NCI-H1417 (cell line): ENCODE measurements at places on chromosomes 4 and X.

GRCh38 chr4:53967986-53968385 lies 96.4 kb downstream of the CHIC2 start:
- DNase-seq: no peak

- no peak for DNase-seq
Measured at GRCh38 chrX:120311727-120312063, 434 bp upstream of the TMEM255A start.

DNA sequence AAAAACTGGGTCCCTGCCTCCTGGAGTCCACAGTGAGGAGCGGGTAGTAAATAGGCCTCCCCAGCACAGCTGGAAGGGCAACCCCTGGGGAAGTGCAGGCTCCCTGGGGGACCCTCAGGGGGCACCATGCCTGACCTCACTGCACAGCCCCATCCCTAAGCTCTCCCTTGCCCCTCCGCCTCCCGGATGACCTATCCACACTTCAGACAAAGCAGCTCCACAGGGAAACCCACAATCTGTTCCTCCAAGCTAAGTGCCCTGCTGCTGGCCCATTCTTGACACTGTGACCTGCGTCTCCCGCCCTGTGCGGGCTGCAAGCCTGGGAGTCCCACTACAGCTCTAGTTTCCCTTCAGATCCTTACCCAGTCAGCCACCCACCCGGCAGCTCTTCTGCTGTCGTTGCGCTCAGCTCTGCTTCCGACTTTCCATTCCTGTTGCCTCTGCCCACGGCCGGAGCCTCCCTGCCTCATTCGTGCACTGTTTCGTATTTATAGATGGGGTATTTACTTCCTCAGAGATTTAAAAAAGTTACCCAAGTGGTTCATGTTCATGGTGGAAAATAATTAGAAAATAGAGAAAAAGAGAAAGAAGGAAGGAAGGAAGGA lies 47.0 kb upstream of the STOX2 start:
- no peak for DNase-seq

- DNase-seq: no peak
Measured at GRCh38 chr4:113845138-113845537, 83.6 kb upstream of the CAMK2D start.

GRCh38 chr4:2834001-2834921 lies 9.4 kb upstream of the ADD1 start:
- no peak for DNase-seq

- no peak for DNase-seq
Measured at GRCh38 chr4:116515959-116516358, 569.4 kb downstream of the TRAM1L1 start.

DNA sequence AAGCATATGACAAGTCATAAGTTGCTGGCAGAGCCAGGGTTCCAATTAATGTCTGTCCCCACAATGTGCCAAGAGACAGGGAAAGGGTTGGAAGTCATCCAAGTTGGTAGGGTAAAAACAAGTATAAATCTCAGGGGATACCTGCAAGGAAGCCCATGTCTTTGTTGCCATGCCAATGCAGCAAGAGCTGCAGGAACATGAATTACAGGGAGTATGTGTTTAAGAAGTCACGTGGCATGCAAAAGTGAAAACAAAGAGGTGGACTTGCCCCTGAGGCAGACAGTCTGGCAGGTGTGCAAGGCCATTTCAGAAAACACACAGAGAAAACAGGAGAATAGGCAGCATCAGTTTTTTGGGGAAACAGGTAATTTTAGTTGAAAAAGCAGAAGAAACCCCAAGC lies 29.4 kb downstream of the C4orf51 start:
- DNase-seq: peak; percentile 77

DNA sequence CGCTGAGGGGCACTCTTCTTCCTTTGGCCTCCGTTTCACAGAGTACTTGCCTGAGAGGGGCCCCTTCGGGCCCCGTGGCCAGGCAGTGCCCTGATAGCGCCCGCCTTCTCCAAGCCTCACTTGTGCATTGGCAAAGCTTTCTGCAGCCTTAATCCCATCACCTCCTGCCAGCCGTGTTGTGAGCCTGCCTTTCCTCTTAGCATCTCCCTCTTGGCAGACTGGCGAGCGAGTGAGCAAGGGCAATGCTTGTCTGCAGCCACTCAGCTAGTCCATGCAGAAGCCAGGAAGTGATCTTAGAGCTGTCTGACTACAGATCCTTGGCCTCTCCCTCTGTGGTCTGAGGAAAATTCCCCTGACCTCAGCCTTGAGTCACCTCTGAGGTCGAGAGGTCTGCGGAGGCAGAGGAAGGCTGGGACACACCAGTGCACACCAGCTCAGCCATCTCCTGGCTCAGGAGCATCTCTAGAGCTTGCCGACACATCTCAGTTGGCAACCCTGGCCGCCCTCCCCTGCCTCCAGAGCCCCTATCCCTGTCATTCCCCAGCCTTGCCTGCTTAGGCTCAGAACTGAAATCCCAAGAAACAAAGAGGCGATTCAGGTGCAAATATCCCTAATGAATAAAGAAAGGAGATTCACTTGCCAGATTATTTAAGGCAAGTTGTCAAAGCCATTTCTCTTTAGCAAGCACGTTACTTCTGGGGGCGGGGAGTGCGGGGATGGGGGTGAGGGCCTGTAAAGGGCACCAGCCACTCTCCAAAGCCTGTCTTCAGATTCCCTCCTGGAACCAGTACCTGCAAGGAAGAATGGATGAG lies 143.5 kb upstream of the MAMLD1 start:
- no peak for DNase-seq

GRCh38 chr4:156638925-156639605 lies 332.5 kb downstream of the PDGFC start:
- DNase-seq: no peak

DNA sequence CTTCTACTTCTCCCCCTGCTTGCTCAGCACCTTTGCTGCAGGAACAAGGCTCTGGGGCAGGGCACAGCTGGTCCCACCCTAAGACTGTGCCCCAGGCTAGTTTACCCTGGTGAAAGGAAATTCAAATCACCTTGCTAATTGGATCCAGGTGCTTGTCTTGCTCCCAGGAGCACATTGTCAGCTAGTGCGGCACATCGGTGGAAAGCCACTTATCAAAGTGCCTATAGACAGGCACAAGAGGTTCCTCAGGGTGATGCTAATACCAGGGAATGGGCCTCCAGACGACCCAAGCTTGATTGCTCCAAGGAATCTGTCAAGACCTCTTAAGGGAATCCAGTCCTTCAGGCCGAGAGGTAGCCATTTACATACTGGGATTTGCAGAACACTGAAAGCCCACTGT lies 64.5 kb upstream of the PRPS1 start:
- peak; percentile 58 for DNase-seq

- no peak for DNase-seq
Measured at GRCh38 chr4:176323511-176324160, 3.9 kb downstream of the SPCS3 start.

- DNase-seq: no peak
Measured at GRCh38 chr4:113555868-113556267, 205.7 kb downstream of the CAMK2D start.

- DNase-seq: no peak
Measured at GRCh38 chrX:148416142-148416541, 84.3 kb upstream of the AFF2 start.

DNA sequence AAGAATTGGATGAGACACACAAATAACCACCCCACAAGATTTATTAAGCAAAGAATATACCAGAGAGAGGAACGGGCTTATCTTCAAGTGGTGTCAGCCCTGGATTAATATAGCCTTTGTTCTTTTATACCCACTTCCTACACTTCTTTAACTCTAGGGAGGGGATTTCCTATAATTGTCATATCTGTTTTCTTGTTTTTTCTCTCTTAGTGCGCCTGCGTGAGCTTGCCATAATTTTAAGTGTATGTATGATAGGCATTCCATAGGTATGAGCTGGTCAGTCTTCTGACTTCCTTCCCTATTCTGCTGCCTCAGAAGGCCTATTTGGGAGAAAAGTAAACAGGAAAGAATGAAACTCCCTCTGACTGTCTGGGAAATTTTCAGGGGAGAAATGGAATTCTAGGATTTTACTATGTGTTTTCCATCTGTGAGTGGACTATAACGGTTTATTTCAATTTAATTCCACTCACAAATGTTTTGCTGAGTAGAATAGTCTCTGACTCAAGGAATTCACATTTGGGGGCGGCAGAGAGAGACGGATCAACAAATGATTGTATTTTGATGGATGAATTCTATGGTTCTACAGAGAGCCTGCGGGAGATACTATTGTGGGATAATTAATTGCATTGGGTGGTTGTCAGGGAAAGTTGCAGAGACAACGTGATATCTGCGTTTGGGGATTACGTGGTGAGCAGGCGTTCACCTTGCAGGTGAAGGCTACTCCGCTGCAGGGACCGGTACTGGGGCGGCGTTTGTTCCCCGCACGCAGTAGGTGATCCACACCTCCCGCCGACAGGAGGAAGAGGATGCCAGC lies 626 bp upstream of the CEP135 start:
- DNase-seq: no peak

GRCh38 chr4:186067757-186068385 lies 1.1 kb upstream of the TLR3 start:
- DNase-seq: no peak

GRCh38 chr4:39044956-39045826 lies 13.0 kb upstream of the TMEM156 start:
- DNase-seq: no peak

DNA sequence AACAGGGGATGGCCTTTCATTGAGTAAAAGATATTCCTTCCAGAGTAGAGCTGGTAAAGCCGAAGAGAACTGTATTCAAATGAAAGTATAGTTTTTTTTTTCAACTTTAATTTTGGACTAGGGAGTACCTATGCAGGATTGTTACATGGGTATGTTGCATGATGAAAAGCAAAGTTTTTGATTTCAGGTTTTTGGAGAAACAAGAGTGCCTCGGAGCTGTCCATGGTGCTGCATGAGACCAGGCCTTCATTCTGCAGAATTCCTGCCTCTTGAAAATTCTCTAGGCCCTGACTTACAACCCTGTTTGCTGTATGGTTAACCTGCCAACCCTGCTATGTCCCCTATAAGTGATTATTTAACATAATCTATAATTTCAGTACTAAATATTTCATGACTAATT lies 1065.7 kb upstream of the FTHL17 start:
- DNase-seq: no peak

GRCh38 chrX:122272011-122272410 lies 912.1 kb upstream of the GRIA3 start:
- no peak for DNase-seq

DNA sequence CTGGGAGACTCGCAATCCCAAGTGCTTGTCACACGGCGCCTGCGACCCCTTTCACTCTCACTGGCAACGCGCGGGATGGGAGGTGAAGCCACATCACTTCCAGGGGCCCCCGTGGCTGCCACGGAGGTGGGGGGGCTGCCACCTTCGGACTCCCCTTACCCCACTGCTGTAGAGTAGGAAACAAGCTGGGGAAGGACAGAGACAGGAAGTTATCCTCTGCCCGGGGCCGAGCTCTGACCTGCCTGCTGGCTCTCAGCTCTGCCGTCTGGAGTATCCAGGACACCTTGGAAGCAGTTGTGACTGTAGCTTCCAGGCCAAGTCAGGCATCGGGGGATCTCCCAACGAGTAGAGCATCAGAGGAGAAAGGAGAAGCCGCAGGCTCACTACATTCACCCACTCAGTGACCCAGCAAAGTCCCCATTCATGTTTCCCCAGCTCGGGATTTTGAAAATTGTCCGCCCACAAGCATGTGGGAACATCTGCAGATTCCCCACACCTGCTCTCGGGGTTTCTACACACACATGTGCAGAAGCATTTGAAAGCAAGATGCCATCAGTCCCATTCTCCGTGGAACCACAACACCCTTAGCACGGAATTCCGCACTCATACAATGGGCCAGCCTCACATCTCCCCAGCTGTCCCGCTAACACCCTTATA lies 10.8 kb downstream of the PDZD4 start:
- DNase-seq: peak; percentile 59

DNA sequence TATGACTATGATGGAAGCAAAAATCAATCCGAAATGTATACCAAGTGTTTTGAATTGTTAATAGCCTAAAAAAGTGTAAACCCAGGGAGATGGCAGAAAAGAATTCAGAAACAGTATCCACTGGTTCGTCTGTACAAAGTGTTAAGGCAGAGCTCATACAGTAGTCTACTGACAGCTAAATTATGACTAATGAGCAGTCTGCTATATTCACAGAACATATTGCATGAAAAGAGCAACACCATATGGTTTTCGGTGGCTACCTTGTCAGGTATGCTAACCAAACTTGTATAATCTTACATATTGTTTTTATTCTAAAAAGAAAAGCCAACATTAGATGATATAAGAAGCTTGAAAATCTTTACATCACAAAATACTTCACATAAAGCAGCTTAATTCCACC lies 18.5 kb downstream of the EPHA5 start:
- DNase-seq: peak; percentile 18

GRCh38 chr4:120078216-120078615 lies 11.6 kb upstream of the MAD2L1 start:
- no peak for DNase-seq

DNA sequence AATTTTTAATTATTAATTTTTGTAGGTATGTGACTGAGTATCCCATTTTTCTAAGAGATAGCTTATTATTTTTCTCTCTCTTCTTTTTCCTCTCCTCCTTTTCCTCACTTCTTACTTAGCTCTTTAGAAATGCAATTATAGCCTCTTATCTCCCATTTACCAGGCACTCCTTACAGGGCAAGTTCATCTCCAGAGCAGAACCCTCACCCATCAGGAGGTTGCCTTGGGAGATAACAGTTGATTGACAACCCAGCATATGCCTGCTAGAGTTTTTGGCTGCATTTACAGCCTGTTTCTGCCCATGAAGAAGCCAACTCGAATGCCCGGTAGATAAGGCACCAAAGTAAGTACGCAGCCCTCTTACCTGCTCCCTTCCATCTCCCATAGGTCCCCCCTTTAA lies 572.9 kb upstream of the ZFP42 start:
- DNase-seq: no peak

- no peak for DNase-seq
Measured at GRCh38 chr4:159220353-159220752, 117.5 kb downstream of the RAPGEF2 start.

DNA sequence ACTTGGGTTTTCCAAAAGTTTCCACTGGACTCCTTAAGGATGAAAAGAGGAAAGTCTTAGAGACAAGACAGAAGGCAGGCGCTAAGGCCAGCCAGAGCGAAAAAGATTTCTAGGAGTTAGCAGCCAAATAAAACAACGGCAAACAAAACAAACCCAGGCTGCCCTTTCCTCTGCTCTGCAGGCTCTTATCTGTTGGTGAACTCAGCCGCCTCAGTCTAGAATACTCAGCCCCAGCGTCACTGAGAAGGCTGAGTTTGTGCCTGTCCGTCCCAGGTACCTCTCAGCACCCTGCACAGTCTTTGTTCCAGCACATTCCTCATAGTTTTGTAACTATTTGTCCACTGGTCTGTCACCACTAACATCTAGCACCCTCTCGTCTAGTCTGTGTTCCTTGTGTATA lies 75.6 kb upstream of the FAM9C start:
- no peak for DNase-seq

GRCh38 chrX:68059469-68059868 lies 373.8 kb downstream of the OPHN1 start:
- no peak for DNase-seq

DNA sequence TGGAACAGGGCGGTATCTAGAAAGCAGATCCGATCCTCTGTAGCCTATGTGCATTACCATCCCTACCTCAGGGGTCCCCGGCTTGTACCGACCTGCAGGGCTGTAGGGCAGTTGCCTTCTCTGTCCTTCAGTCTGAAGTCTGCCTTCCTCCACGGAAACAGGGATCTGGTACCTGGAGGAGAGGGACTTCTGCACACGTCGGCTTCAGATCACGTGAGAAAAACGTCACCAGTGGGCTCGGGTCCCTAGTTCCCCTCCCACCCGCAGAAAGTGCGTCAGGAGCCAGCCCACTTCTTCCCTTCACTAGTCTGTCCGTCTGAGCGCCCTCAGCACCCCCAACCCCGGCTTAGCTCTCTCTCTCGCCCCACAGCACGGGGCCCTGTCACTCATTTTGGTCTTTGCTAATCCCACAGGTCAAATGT lies at the start of gene TCEAL5:
TCEAL5 (minus strand) TSS at position 170 of the 422 bp plus-strand sequence. CDS start 2,187 bp downstream, outside the sequence.
- DNase-seq: no peak

- no peak for DNase-seq
Measured at GRCh38 chr4:8255698-8256441, 13.7 kb upstream of the HTRA3 start.
